ENCODE measurements at places on chromosomes 11 and 22. TPM values are rescaled to one million over a fixed set of nuclear protein-coding genes. Genes with fewer than 3 reads are reported as not detected.
A peak's percentile ranks its signal among the peaks of the same experiment; 100 is the strongest.

The MRPL17 gene
- total RNA-seq: 50.9 TPM

The FBLN1 gene
- total RNA-seq: not detected

The EEF1G gene
- 1,132 TPM for total RNA-seq

DNA sequence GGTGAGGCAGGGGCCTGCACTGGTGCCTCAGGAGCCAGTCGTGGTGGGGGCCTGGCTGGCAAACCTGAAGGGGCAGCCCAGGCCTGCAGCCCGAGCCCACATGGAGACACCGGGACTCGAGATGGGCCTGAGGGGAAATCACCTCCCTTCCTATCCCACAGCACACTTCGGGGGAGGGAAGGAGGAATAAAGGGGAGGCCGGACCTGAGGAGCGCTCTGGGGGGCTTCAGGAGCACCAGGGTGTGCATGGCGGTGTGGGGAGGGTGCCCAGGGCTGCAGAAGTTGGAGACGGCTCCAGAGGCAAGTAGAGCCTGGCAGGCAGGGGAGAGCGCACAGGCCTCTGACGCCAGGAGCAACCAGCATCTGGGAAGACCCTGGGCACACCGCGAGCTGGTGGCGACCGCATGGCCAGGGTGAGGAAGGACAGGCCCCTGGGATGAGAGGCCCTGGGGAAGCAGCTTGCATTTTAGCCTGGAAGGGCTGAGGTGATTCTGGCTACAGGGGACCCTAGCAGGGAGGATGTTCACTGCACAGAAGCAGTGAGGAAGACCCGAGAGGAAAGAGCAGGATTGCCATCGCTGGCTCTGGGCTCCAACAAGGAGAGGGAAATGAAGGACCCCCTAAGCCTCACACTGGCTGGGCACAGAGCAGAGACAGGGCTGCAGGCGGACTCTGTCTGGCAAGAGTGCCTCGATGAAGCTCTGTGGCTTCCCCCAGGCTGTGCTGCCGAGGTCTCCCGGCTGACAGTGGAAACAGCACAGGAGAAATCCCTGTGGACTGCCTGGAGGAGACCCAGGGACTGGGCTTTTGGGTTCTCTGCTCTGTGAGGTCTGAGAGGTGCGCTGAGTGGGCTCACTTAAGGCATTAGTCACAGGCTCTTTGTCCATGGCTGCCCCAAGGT, 457.7 kb downstream of the BRD1 start:
- no peak for DNase-seq

DNA sequence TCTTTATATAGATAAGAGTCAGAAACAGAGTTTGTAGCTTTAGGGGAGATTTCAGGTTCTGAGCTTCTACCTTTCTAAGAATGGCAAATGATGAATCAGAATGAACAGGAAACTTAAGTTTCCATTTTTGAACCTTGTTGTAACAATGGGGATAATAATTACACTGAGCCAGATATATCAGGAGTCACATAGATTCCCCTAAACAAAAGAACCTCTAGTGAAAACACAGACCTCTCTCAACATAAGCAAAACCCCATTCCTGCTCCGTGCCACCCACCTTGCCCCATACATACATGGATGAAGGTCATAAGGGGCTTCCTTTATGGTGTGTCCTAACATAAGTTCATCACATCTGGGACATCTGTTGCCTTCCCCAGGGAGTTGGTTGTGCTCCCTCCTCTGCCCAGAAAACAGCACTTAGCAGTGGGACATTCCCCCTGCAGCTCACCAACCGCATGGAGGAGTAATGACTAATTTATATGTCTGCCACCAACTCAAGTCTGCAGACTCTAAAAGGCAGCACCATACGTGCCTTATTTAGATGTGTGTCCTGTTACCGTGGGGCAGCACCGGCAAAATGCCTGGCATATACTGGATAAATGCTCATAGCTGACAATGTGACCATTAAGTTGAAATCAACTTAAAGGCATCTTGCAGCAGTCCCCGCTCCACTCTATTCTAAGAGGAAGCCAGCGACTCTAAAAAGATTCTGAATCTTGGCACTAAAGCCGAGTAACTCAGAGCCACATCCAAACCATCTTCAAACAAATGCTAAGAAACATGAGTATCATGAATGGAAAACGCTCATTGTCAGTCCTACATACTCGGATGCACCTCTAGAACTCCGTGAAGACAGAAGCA, 8.0 kb downstream of the JAML start:
- DNase-seq: no peak

GRCh38 chr22:50313021-50313420, 5.6 kb upstream of the PLXNB2 start:
- peak; percentile 34 for DNase-seq

DNA sequence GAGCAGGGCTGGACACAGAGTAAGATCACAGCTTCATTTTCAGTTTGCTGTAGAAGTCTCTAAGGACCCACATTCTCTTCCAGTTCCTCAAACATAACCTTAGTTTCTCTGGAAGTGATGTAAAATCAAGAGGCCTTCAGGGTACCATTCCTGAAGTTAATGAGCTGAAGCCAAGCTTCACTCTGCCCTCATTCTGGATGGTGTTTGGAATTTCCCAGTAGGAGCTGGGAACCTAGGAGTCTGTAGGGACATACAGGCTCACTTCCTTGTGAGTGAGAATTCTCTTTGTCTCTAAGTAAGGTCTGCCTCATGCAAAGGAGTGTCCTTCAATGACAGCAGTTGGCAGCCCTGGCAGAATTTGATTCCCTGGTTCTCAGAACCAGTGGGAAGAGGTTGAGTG, 142.4 kb upstream of the NARS2 start:
- DNase-seq: no peak

DNA sequence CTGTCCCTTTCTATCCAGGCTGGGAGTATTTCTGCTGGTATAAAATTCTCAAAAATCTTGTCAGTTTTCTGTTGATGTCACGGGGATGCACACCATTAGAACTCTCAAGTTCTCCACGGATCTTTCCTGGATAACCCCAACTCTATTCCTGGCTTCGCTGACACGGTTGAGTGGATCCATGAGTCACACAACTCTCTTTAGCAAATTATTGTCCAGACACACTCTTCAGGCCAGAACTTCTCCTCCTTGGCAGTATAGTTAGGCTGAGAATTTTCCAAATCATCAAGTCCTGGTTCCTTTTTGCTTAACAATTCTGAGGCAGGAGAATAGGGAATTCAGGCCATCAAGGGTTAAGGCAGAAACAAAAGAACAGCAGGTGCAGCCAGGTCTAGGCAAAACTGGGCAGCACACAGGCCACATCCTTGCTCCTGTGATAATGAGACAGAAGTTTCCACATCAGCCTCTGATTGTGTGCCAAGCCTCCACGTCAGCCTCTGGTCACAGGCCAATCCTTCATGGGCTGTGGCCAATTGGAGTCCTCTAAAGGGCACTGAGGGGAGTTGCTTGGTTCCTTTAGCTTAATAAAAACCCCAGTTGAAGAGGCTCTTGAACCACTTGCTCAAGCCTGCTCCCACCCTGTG, 5.7 kb upstream of the ACAT1 start:
- no peak for DNase-seq

DNA sequence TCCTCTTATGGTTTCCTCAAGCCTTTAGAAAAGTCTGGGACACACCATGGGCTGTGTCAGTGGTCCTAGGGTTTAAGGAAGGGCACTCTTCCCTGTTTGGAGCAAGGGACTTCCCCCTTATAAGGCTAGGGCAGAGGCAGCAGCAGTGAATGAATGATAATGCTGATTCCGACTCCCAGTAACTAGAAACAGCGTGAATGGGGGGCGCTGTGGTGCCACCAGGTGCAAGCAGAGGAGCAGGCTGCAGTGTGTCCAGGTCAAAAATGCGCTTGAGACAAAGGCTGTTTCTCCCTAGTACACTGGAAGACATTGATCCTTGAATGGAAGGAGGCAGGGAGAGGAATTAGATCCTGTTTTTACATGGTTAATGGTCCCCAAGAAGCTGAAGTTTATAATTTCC, 11.6 kb upstream of the RIC3 start:
- no peak for DNase-seq

DNA sequence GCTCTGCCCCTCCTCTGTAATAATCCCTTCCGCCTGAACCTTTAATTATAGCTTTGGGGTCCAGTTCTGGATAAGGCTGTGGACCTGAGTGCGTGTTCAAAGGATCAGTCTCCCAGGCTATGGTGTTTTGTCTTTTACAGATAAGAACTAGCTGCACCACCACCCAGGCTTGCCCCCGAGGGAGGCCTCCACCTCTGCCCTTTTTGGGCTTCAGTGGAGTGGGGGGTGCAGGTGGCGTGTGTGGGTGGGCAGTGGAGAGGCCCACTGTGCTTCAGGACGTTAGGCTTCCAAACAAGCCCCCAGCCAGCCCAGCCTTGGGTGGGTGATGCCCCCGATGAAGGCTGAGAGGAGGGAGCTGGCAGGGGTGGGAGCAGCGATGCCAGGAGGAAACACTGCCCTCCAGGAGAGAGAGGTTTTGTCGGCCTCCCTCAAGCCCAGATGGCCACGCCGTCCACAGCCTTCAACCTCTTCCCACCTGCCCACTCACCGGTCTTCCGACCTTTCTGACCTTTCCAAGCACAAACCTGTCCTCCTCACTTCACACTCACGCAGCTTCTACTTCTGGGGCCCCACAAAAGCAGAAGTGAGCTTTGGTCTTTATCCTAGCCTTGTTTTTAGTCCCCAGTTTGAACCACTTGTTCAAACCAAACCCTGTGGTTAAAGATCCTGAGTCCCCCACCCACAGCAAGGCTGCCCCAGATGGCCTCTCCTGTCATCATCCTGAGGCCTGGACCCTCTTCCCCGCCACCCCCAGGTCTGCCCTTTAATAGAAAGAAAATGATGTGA, 20.4 kb downstream of the PSMD13 start:
- no peak for DNase-seq

DNA sequence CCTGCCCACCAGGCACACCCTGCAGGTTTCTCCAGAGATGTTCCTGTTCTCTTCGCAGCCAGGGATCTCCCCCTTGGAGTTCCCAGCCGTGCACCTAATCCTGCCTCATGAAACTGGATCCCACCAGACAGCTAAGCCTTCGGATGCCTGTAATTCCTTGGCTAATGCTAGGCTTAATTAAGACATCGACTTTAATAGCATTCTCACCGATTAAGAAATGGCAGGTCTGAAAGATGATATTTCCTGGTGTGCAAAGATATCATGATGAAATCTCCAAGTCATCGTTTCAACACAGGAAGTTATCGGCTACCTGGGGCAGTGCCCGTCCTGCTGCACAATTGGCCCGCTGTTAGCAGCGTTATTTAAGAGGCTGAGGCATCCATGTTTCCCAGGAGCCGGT, 41.5 kb upstream of the CCND1 start:
- no peak for DNase-seq

DNA sequence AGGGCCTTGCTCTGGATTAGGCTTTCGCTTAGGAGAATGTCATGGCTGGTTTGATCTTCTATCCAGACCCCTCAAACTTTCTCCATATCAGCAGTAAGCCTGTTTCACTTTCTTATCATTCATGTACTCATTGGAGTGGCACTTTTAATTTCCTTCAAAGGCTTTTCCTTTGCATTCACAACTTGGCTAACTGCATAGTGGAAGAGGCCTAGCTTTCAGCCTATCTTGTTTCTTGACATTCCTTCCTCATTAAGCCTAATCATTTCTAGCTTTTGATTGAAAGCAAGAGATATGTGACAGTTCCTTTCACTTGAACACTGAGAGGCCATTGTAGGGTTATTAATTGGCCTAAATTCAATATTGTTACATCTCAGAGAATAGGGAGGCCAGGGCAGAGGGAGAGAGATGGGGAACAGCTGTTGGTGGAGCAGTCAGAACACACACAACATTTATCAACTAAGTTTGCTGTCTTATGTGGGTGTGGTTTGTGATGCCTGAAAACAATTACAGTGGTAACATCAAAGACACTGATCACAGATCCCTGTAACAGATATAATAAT, 37.7 kb upstream of the APOBEC3A start:
- DNase-seq: no peak

Data from activated naive CD8-positive, alpha-beta T cell treated with anti-CD3 and anti-CD28 coated beads, Interleukin-2, amount 10 ng/mL, durations not matched to agents 7 days and 5 days (primary cell).